ENCODE measurements at places on chromosomes 2 and 18.

DNA sequence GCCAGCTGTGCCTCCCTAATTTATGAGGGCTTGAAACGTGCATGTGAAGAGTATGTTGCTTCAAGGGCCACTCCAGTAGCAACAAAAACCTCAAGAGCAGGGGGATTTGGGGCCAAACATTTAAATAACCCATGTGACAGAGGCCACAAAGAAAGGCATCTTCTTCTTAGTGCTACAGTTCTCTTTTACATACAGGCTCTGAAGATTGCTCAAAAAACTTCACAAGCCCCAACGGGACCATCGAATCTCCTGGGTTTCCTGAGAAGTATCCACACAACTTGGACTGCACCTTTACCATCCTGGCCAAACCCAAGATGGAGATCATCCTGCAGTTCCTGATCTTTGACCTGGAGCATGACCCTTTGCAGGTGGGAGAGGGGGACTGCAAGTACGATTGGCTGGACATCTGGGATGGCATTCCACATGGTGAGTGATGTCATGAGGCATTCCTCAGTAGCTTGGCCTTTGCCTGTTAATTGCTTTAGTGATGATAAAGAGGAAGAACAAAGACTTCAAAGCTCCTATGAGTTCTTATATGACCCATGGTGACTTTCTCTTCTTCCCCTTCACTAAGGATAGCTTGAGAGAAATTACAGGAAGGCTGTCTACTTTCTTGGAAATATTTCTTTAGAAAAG is 40.1 kb downstream of the NRP2 start:
- DNase-seq, result no peak

- peak; percentile 70 for DNase-seq
Observed at GRCh38 chr2:171160119-171160955, at the start of gene TLK1. TSS of gene TLK1 (minus strand) at chr2:171160893. CDS start at chr2:171160428, 465 bp downstream.

GRCh38 chr18:41096504-41096903 is 858.5 kb upstream of the PIK3C3 start:
- DNase-seq, result peak; percentile 52

DNA sequence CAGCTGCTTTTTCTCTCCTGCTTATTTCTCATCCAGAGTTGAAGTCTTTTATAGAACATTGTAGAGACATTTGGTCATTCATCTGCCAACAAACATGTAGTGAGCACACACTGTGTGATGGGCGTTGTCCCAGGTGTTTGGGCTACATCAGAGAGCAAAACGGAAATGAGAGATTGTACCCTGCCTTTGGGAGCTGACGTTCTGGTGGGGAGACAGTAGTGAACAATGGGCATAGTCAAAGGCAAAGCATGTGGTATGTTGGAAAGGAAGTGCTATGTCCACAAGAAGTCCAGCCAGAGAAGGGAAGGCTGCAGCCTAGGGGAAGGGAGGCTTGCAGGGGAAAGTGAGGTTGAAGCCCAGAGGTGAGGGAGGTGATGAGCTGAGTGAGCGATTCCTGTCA is 78.1 kb downstream of the PIEZO2 start:
- no peak for DNase-seq

GRCh38 chr2:27781496-27781895 is 10.0 kb downstream of the MRPL33 start:
- no peak for DNase-seq

- DNase-seq, result no peak
Observed at GRCh38 chr2:240319221-240319854, 116.1 kb upstream of the GPC1 start.

- DNase-seq, result peak; percentile 35
Observed at GRCh38 chr2:124112966-124113365, 87.9 kb downstream of the CNTNAP5 start.

DNA sequence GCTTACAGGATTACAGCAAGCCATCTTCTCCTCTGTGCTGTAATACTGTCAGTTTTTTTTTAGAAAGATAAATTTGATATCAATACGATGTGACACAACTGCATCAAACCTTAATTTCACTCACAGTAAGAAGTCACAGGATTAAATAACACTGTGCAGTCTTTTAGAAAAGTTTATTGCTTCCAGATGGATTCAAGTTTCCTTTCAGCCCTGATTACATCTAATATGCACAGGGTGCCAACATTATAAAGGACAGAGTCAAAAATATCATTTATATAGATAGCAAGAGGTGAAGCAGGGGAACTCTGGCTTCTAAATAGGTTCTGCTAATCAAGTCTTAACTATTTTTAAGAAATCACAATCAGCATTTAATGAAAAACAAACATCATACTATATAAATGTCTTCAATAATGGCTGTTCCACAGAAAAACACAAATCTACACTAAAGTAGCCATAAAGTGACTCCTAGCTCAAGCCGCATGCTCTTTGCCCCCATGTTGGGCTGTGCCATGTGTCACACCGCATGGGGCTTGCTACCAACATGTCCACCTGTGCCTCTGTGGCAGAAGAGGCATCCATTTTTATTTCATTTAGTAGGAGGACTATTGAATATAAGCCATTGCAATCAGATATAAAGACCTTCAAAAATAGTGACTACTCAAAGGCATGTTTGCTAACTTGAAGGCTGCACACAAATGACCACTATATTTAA is 35.0 kb downstream of the CERKL start:
- no peak for DNase-seq

DNA sequence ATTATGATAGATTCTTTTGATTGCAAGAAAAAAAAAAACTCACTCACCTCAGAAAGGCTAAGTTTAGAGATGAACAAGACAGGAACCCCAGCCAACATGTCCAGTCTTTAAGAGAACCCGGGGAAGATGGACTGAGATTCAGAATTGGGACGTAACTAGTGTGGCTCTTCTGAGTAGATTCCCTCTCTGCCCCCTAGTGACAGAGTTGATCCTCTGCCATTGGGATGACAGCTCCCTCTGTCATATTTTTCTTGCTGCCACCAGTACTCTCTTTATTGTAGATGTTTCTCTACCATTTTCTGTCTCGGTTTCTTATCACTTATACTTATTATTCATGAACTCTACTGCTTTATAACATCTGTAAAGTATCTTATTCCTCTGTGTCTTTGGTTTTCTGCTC is 77.7 kb downstream of the GULP1 start:
- DNase-seq, result peak; percentile 43

- DNase-seq, result no peak
Observed at GRCh38 chr2:54381293-54381692, 74.8 kb upstream of the SPTBN1 start.

DNA sequence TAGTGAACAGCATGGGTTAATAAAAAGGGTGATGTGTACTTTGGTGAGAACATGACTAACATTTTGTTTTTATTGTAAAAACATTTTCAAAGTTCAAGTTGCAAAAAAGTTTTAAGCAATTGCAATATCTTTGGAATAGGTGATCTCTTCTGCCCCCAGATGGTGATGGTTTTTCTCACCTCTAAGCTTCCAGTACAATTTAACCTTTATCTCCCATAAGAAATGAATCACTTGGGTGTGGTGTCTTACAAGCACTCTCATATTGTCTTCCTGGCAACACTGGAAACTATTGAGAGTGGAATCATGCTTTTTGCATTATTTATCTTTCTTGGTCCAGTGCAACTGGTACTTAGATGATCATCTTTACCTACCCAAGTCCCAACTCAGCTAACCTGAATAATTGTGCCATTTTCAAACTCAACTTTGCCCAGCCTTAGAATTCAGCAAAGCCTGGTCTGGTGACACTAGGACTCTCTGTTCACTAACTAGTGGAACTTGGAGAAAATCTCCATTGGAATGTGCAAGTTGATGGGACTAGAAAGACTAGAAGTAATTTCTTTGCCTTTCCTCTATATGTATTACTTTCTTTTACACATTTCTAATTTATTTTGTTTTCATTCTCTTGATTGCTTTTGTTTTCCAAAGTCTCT is 964.7 kb upstream of the ZEB2 start:
- DNase-seq, result peak; percentile 52

- DNase-seq, result no peak
Observed at GRCh38 chr18:57018845-57019244, 128.0 kb upstream of the BOD1L2 start.

GRCh38 chr2:144431998-144432397 is 87.9 kb downstream of the ZEB2 start:
- DNase-seq, result no peak

- DNase-seq, result no peak
Observed at GRCh38 chr2:167331636-167332232, 443.5 kb downstream of the XIRP2 start.

GRCh38 chr2:230696670-230697069 is 16.0 kb upstream of the CAB39 start:
- DNase-seq, result no peak

DNA sequence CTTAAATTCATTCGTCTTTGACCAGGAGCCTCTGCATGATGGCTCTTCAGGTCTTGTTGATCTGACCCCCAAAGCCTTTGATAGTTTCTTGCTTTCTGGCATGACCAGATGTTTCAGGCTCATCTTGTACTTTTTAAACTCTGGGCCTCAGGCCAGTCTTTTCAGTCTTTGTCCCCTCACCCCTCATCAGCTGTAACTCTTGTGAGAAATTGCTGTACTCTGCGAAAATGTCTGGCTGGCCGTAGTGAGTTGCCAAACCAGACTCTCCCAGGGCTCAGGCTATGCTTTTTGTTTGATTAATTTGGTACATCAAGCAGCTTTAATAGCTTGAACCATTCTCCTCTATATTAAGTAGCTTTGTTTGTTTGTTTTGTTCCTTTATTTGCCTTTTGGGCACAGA is 75.9 kb downstream of the BABAM2 start:
- peak; percentile 56 for DNase-seq

GRCh38 chr2:135742325-135742757 is 686 bp downstream of the UBXN4 start:
- peak; percentile 47 for DNase-seq

DNA sequence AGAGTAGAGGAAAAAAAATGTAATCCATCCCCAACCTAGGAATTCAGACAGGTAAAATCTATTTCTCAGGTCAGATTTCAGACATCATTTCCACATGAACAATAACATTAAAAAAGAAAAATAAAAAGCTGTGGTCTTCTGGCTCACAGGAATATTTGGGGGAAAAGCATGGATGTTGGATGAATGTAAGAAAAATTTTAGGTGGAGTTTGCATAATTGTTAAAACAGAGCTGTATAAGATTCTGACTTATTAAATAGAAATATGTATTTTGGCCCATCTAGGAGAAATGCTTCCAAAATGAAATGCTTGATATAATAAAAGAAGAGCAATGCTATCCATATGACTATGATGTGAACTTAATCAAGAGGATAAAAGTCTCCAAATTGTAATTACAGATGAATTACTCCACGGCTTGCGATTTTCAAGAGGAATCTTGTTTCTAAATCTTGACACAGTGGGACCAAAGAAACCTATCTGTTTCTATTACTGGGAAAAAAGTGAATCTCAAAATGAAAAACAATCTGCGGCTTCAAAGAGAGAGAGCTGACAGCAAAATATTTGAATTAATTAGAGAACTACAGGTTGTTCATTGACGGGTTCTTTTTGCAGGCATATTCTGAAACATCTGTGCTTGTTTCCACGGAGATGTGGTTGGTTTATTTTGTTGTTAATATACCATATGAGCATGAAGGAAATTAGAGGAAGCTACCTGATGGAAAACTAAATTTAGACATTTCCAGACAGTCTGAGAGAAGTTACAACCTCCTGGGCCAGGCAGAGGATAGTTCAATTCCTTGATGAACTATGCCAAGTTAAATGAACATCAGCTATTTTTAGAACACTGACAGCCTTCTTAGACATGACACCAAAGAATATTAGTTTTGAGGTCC is 468.7 kb downstream of the PID1 start:
- DNase-seq, result no peak

- no peak for DNase-seq
Observed at GRCh38 chr2:67835266-67835665, 227.5 kb downstream of the C1D start.
